Stimulated activated naive CD8-positive, alpha-beta T cell treated with anti-CD3 and anti-CD28 coated beads, Interleukin-15, Interleukin-2, amounts not matched to agents 100 U/mL and 50 U/mL, for 24 hours (primary cell): ENCODE measurements at places on chromosomes 16 and 17.

- no peak for DNase-seq
Observed at GRCh38 chr17:43515656-43516055, 30.5 kb downstream of the ETV4 start.

DNA sequence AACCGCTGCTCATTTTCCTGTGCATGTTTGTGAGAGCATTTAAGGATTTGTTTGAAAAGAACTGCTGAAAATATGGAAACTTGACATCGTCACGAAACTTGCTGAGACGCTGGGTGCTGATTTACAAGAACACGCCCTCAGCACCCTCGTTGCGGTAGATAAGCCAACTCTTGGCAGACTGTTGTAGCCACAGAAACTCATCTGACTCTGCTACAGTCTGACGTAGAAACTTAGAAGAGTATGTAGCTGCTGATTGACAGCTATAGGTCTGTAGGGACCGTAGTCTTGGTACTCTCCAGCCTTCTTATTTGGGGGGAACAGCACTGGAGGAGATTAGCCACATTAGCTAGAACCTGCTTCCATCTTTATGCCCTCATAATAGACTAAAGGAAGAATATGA lies 36.1 kb upstream of the MYH2 start:
- no peak for DNase-seq

GRCh38 chr17:80970762-80971703 lies 20.6 kb upstream of the CHMP6 start:
- DNase-seq: no peak

- DNase-seq: no peak
Observed at GRCh38 chr16:79658301-79659033, 57.9 kb upstream of the MAF start.

- DNase-seq: no peak
Observed at GRCh38 chr17:48385319-48385718, 44.7 kb downstream of the SKAP1 start.

- DNase-seq: no peak
Observed at GRCh38 chr16:49972280-49972679, 52.7 kb upstream of the CNEP1R1 start.

DNA sequence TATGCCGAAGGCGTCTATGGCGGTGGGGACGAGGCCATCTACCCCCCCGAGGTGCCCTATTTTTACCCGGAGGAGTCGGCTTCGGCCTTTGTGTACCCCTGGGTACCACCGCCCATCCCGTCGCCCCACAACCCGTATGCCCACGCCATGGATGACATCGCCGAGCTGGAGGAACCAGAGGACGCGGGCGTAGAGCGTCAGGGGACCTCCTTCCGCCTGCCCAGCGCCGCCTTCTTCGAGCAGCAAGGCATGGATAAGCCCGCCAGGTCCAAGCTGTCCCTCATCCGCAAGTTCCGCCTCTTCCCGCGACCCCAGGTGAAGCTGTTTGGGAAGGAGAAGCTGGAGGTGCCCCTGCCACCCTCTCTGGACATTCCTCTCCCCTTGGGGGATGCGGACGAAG lies 11.4 kb downstream of the MYO15A start:
- DNase-seq: no peak
